Stimulated activated naive CD8-positive, alpha-beta T cell treated with anti-CD3 and anti-CD28 coated beads, Interleukin-15, amount 100 ng/mL, for 72 hours (primary cell): ENCODE measurements at places on chromosomes 4 and X.
A peak's percentile ranks its signal among the peaks of the same experiment; 100 is the strongest.

DNA sequence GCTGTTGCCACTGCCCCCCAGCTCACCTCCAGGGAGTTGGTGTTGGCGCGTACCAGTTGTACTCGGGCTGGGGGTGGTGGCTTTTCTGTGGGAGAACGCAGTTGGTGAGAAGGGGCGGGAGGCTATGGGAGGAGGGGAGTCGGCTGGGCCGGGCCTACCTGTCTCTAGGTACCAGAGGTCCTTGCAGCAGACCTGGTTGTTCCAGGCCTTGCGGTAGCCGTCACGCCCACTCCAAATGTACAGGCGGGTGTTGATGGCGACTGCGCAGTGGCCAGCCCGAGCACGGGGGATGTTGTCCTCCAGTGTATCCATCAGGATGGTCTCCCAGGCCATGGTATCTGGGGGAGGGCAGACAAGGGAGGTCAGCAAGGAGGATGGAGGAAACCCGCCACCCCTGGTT is 11.5 kb downstream of the HCFC1 start:
- no peak for DNase-seq

- no peak for DNase-seq
These were observed 13.6 kb upstream of the C4orf50 start for GRCh38 chr4:6031846-6032245.

GRCh38 chr4:71184195-71184781 is 154.5 kb upstream of the SLC4A4 start:
- peak; percentile 10 for DNase-seq

- DNase-seq, result no peak
These were observed 123.6 kb downstream of the MGST2 start for GRCh38 chr4:139789096-139789654.

DNA sequence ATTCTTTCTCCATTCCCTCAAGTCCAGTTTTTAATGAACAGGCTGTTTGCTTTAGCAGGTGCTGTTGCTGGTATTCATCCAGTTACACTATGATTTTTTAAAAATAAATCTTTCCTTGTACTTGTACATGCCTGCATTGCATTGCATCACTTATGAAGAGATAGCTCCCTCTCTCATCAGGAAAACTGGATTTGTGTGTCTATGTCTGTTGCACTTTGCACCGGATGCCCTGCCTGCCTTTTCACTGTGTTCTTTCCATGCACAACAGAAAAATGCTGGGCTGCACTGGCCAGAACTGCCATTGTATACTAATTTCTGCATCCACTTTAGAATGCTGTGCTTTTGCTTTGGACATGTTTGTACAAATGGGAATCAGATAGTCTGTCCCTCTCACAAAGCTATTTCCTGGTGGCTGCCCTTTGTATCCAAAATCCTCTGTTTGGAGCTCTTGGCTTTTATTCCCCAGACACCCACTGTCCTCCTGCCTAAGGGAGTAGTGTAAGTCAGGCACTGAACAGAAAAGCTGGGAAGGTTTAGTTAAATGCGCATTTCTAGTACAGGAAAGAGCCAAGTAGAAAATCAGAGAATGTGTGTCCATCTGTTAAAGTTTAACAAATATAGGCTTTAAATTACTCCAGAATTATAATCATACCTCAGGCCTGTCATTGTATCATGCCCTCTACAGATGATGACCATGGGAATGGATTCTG is 119.1 kb downstream of the MBNL3 start:
- DNase-seq, result no peak

- no peak for DNase-seq
These were observed 14.3 kb upstream of the FGFR3 start for GRCh38 chr4:1778642-1779392.

DNA sequence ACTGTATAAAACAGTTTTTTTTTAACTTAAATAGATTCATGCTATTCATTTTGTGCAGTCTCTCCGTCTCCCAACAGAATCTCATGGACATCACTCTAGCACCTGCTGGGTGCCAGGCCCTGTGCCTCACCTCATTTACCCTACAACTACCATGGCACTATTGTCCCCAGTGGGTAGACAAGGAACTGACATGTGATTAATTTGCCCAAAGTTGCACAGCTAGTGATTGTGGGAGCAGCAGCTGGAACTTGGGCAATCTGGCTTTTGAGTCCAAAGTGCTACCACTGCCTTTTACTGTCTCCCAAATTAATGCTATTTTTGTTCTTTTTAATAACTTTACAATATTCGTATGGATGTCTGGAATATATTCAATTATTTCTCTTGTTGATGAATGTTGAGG is 11.2 kb upstream of the PGRMC2 start:
- DNase-seq, result no peak

- DNase-seq, result peak; percentile 90
These were observed 123.6 kb upstream of the RBPJ start for GRCh38 chr4:26197018-26197779.

GRCh38 chr4:131288441-131288840 is 1860.7 kb upstream of the PCDH10 start:
- DNase-seq, result no peak

DNA sequence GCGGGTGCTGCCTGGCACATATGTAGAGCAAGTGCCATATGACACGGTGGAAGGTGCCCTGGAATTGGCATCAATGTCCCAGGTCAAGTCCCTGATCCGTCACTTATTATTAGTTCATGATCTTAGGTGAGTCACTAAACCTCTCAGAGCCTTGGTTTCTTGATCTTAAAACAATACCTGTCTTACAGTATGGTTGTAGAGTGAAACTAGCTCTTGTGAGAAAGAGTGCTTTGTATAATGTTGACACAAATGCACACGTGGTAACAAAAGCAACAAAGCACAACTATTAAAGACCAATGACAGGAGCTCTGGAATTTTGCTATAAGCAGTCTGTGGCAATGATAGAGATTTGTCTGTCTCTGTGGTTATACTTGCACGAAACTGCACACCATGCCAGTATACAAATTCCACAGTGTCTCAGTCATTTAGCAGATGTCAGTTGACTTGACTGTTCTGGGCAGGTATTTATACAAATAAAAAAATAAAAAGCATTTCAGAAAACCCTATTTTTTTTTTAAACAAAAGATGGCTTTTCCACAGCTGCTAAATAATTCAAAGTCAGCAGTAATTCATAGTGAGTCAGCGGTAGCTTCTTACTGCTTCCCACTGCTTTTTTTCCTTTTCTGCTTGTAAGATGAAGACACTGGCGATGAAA is 19.7 kb upstream of the ACSL1 start:
- DNase-seq, result no peak

GRCh38 chrX:153885968-153886903 is at the start of gene L1CAM:
Gene L1CAM, minus strand, starts transcription at chrX:153886173. Its CDS starts 10,337 bp downstream, at chrX:153875836.
- DNase-seq, result no peak

- no peak for DNase-seq
These were observed 96.2 kb downstream of the UGT8 start for GRCh38 chr4:114694770-114695169.

DNA sequence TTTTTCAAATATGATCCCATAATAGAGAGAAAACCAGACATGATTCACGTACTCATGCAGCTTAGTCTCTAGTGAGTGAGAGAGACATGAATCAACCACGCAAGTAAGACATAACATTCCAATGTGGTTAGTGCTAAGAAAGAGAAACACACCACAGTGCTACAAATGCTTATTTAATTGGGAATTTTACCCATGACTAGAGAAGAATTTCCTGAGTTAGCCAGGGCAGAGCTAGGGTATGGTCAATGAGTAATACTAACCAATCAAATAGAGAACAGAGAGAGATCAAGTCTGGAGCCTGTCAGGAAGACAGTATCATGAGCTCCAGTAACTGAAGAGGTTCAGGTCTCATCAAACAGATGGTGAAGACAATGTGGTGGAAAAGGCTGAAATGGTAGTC is 495.2 kb downstream of the PDGFC start:
- no peak for DNase-seq

- DNase-seq, result no peak
These were observed 29.1 kb downstream of the UCHL1 start for GRCh38 chr4:41285864-41286235.

- peak; percentile 66 for DNase-seq
These were observed 41.6 kb upstream of the NKRF start for GRCh38 chrX:119647552-119648420.

GRCh38 chr4:167956676-167957075 is 135.7 kb upstream of the ANXA10 start:
- no peak for DNase-seq

GRCh38 chr4:20252656-20253282 is 1.1 kb downstream of the SLIT2 start:
- DNase-seq, result no peak

- DNase-seq, result no peak
These were observed 41.2 kb upstream of the TBC1D14 start for GRCh38 chr4:6868386-6868785.

- no peak for DNase-seq
These were observed 18.7 kb upstream of the KCNE5 start for GRCh38 chrX:109643687-109644086.

DNA sequence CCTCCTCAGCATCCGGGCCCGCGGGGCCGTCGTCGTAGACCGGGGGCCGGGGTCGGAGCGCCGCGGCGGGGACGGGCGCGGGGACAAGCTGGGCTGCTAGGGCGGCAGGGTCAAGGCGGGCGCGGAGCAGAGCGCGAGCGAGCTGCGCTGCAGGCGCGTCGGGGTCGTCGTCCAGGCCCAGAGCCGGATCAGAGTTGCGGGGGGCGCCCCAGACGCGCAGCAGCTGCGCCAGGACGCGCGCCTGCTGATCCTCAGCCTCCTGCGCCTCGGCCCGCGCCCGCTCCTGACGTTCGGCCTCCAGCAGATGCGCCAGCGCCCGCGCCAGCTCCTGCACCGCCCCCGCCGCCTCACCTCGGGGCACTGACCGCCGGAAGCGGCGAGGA is 3.5 kb downstream of the PCSK1N start:
- DNase-seq, result no peak

DNA sequence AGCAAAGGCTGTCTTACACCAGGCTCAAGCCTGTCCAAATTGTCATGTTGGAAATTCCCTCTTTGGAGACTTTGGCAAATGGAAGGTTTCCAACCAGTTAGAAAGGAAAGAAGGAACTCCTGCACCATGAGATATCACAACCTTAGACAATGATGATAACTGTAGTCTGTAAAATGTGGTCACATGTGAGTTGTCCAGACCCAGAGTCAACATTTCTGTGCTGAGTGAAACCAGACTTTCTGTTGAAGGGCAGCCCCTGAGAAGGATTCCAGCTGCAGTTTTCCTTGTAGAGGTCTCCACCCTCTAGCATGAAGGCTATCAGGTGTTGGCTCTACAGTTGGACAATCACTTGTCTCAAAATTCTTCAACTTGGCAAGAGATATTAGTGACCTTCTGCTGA is 82.4 kb downstream of the SOX3 start:
- DNase-seq, result no peak

- peak; percentile 79 for DNase-seq
These were observed 531 bp downstream of the HCFC1 start for GRCh38 chrX:153971124-153971449.
